ENCODE measurements at places on chromosomes 11 and 22.

- DNase-seq = no peak
Measured at GRCh38 chr11:32229576-32230240, 138.8 kb downstream of the RCN1 start.

DNA sequence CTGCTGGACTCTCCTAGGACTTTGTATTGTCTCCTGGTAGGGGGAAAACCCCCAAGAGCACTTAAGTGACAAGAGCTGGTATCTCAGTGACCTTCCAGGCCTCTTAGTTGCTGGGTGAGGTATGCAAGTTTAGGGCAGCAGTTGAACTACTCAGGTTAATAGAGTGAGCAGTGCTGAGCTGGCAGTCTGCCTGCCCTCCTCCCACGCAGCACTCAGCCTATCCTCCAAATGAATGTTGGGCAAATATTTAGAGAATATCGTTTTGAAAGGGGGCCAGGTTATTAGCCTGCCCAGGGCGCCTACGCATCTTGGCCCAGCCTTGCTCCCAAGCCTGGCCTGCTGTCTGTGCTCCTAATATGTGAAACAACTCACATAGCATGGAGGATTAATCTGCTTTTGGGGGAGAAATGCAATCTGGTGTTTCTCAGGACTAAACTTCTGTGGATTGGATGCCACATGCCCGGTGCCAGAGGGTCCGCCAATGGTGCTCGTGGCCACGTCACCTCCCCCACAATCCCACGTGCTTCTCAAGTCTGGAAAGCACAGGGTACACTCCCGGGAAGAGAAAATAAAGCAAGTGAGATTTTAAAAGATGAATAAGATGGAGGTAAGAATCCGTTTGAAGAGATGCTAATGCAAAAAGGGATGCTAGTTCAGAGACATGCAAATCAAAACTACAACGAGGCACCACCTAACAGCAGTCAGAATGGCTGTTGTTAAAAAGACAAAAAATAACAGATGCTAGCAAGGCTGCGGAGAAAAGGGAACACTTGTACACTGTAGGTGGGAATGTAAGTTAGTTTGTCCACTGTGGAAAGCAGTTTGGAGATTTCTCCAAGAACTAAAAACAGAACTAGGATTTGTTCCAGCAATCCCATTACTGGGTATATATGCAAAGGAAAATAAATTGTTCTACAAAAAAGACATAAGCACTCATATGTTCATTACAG, 67.7 kb downstream of the SPON1 start:
- no peak for DNase-seq

DNA sequence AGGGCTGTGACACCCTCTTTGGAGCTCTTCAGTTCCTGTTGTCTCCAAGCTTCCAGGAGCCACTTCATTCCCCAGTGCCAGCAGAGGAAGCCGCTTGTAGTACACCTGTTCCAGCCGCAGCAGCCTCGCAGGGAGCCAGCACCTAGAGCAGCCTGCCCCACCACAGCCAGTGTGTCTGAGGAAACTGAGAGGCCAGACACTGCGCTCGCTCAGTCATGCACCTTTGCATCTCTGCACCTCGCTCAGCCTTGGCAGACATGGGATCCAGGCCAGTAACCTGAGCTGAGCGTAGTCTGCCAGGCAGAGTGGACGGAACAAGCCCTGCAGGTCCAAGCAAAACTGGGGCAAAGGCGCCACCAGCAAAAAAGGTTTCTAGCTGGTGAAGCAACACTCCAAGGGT, 1072.1 kb downstream of the JRKL start:
- no peak for DNase-seq

DNA sequence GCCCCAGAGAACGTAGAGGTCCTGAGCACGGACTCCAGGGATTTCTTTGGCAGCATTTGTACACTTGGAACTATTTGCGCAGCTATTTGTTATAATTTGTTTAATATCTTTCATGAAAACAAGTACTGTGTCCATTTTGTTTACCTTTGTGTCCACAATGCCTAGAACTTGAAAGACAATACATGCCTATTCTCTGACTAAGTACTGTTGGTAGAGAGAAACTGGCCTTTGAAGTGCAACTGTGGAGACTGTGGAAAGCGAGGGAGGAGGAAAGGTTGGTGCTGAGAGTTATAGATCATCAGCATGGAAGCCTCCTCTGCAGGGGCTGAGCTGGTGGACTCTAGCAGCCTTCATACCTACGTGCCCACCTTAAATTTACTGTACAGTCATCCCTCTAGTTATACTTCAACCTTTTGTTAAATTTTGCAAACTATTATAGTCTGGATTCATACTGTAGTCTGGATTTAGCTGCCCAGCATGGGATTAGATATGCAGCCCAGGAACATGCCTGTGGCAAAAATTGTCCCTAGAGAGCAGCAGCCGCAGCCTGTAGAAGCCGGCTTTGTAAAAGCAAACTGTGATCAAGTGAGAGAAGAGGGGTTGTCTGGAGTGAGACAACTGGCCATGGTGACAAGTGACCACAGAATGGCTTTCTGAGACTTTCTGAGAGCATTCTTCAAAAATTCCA, 24.2 kb upstream of the YAP1 start:
- DNase-seq = no peak

DNA sequence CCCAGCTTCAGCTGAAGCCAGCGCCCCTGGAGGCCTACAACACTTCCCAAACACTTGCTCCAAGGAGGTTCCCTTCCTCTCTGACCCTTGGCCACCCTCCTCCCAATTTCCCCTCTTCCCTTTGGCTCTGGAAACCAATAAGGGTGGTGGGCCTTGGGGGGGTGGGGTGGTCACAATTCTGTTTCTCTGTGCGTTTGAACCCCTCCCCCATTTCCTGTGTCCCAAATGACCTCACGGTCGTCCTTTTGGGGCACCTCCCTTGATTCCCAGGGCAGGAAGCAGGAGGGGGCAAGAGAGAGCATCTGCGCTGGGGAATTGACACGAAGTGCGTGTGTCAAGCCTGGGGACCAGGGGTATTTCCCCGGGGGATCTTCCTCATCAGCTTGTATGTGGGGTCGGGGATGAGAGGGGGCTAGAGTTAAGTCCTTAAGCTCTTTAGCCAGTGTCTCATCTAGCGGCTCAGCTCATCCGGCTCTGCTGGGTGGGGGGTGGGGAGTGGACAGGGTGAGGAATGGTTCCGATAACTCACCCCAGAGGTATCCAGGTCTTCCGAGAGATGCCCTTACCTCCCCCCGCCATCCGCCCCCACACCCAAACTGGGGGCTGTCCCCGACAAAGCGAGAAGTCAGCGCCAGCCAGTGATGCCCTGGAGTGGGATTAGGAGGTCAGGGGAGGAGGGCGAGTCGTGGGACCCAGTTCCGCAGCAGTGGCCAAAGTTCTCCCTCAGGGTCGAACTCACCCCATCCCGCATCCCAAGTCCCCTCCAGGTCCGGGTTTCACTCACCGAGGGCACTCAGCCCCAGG, 587 bp downstream of the ESAM start:
- no peak for DNase-seq

DNA sequence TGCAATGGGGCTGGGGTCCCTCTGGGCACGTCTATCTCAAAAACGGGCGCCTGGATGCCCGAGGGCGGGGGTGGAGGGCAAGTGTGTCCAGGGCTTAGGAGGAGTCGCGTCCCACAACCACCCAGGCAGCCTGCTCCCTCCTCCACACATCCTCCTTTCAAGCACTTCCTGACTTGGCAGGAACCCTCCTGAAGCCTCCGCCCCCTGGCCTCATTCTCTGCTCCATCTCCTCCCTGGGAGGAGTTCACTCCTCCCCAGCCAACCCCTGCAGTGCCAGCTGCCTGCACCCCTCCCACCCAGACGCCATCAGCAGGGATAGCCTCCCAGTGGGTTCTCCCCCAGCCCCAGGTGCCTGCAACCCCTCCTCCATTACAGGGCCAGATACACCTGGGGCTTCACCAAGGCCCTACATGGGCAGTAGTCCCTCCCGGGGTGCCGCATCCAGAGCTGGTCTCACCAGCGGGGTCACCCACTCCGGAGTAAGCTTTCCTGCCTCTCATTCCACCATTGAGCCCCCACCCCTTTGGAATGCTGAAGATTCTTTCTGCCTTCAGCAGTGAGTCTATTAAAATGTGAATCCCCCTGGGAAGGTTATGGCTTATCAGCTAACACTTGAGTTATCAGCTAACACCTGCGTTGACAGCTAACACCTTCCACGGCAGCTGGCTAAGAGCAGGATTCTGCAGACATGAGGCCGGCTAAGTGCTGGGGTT, 24.4 kb downstream of the RTN4R start:
- peak; percentile 59 for DNase-seq

GRCh38 chr22:45628515-45628914, 43.1 kb upstream of the ATXN10 start:
- no peak for DNase-seq

DNA sequence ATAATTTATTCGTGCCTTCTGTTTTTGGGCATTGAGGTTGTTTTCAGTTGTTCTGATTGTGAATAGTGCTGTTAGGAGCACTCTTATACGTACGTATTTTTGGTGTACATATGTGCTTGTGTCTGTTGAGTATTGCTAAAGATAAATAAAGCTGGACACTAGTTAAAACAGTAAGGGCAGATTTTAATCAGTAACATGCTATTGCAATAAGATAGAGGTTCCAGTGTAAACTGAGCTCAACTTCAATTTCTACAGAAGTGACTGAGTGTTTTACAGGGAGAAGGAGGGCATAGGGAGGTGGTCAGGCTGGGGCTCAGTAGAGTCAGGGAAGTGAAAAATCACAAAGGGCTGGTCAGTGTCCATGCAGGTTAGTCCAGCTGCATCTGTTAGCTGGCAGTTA, 76.0 kb upstream of the PARVA start:
- DNase-seq = no peak

- DNase-seq = peak; percentile 57
Measured at GRCh38 chr11:70191495-70192140, 11.5 kb upstream of the FADD start.

DNA sequence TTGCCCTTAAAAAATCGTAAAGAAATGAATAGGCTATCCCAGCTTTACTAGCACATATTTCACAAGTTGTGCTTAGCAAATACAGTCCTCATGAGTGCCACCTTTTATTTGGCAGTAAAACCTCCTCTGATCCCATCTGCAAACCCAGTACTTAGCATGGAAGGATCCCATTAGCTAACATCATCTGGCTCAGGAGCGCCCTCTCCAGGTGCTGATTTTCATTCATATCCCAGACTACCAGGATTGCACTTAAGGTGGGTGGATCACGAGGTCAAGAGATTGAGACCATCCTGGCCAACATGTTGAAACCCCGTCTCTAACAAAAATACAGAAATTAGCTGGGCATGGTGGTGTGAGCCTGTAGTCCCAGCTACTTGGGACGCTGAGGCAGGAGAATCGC, 76.1 kb upstream of the PAX6 start:
- DNase-seq = peak; percentile 27

DNA sequence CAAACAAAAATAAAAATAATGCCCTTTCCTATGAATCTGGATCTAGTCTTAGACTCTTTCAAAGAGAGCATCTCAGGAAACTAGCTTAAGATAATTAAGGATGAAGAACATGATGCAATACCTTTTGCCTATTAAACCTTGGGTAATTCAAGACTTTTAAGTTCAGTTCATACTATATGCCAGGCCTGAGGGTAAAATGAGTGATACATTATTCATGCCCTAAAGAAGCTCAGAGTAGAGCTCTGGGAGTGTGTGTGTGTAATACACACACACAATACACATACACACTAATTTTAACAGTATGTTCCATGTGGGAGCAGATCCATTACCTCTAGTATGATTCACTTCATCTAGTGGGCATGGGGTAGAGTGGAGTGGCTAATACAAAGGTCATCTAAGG, 651.4 kb upstream of the CHORDC1 start:
- DNase-seq = no peak

- DNase-seq = no peak
Measured at GRCh38 chr22:40331706-40332105, 14.6 kb upstream of the ADSL start.

DNA sequence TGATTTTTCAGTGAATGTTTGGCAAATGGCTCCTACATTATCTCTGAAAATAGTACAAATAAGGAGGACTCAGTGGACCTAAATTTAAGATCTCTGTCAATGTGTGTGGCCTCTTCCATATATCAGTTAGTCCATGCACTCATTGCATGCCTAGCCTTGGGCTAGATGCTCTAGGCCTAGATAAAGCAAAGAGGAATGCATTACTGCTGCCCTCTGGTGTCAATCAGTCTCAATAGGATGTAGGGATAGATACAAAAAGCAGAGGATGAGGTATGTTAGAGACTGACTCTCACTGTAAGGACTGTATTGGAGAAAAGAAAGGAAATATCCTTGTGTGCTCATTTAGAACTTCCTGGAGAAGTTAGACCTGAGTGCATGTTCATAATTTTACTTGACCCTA, 42.0 kb downstream of the MS4A2 start:
- no peak for DNase-seq

- no peak for DNase-seq
Measured at GRCh38 chr11:10247011-10247410, 47.0 kb downstream of the SBF2 start.

- DNase-seq = no peak
Measured at GRCh38 chr22:50186761-50187523, 1.2 kb downstream of the TRABD start.

DNA sequence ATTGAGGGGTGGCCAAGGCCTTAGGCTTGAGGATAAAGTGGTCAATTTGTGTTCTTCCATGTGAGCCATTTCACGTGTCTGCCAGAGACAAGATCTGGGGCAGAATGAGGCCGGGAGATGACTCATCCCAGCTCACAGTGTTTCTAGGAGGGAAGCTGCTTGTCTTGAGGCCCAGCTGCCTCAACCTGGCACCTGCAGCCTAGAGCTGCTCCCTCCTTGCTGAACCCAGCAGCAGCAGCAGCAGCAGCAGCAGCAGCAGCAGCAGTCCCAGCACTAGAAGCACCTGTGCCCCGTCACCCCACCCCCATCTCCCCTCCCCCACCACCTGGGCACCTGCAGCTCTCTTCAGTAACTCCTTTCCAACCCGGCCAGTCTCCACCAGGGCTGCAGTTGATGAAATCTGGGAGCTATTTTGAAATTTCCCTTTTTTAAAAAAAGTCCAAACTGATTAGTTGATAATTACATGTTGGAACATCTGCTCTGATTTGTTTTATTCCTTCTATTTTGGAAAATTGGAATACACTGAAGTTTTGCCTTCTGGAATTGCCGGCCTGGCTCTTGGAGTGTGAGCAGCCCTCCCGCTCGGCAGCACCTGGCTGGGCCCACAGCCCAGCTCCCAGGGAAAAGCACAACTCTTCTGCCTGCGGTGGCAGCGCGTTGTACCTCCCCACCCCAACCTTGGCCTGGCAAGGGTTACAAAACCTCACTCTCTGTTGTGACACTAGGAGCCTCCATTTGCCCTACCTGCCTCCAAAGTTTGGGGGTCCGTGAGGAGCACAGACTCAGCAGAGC, 143.5 kb downstream of the NXPE2 start:
- no peak for DNase-seq
